Spinal cord (tissue), 10 donors: ENCODE measurements at places on chromosomes 4 and X. TPM values are rescaled to one million over a fixed set of nuclear protein-coding genes. Genes with fewer than 3 reads are reported as not detected.

DNA sequence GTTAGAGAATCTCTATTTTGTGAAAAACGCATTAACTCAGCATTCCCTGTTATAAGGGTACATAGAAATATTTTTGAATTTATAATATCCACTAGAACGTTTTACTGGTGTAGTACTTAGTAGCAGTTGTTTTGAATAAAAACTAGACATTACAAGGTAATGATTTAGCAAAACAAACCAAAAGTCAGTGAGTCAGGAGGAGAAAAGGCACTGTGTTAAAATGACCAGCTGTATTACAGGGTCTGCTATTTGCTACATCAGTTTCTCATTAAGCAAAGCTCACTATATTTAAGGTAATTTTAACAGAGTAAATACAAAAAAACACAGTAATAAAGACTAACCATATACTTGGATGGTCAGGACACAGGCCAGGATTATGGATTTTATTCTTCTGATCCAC lies 152.8 kb downstream of the RASL11B start:
- no peak for DNase-seq
- H3K36me3 ChIP-seq, result no peaks in the 10 kb centered on the region
- H3K27ac ChIP-seq, result no peak overlapping the region
- H3K4me3 ChIP-seq, result no peak overlapping the region
- H3K4me1 ChIP-seq, result no peaks in the 10 kb centered on the region

GRCh38 chrX:101744085-101744484 lies 84.4 kb upstream of the ARMCX2 start:
- no peak overlapping the region for H3K4me3 ChIP-seq
- H3K27ac ChIP-seq, result no peak overlapping the region
- H3K27me3 ChIP-seq, result peaks cover 4% of the 10 kb centered on the region
- no peak for DNase-seq
- no peaks in the 10 kb centered on the region for H3K4me1 ChIP-seq

GRCh38 chr4:82481506-82481840 lies 51.1 kb downstream of the ENOPH1 start:
- no peak for DNase-seq
- H3K36me3 ChIP-seq, result no peaks in the 10 kb centered on the region
- no peaks in the 10 kb centered on the region for H3K27me3 ChIP-seq
- H3K4me1 ChIP-seq, result no peaks in the 10 kb centered on the region
- H3K4me3 ChIP-seq, result no peak overlapping the region

GRCh38 chr4:105641845-105642244 lies 66.6 kb downstream of the INTS12 start:
- no peaks in the 10 kb centered on the region for H3K4me1 ChIP-seq
- H3K27ac ChIP-seq, result no peak overlapping the region

GRCh38 chr4:140603286-140603685 lies 34.5 kb upstream of the UCP1 start:
- no peak for DNase-seq
- no peak overlapping the region for H3K4me3 ChIP-seq
- no peak overlapping the region for H3K27ac ChIP-seq
- H3K27me3 ChIP-seq, result no peaks in the 10 kb centered on the region
- H3K4me1 ChIP-seq, result peaks cover 7% of the 10 kb centered on the region

GRCh38 chr4:109994415-109994827 lies 81.7 kb downstream of the EGF start:
- H3K36me3 ChIP-seq, result no peaks in the 10 kb centered on the region
- no peak overlapping the region for H3K4me3 ChIP-seq
- H3K4me1 ChIP-seq, result no peaks in the 10 kb centered on the region
- H3K27ac ChIP-seq, result no peak overlapping the region

GRCh38 chr4:38804654-38805295 lies at the start of gene TLR1:
Gene TLR1 (minus strand): TSS chr4:38804791. CDS start chr4:38798831, 5,960 bp downstream.
- peak within 1 kb of the TSS; percentile 14 for H3K4me3 ChIP-seq
- DNase-seq, result peak; percentile 13
- no peaks in the 10 kb centered on the region for H3K4me1 ChIP-seq
- H3K27me3 ChIP-seq, result no peaks in the 10 kb centered on the region

- H3K27ac ChIP-seq, result peak overlapping the region; percentile 65
- H3K4me3 ChIP-seq, result no peak overlapping the region
- peaks cover 8% of the 10 kb centered on the region for H3K4me1 ChIP-seq
- DNase-seq, result no peak
- no peaks in the 10 kb centered on the region for H3K27me3 ChIP-seq
These were observed 12.1 kb upstream of the RUFY3 start for GRCh38 chr4:70709611-70710205.

- H3K27me3 ChIP-seq, result no peaks in the 10 kb centered on the region
- H3K36me3 ChIP-seq, result no peaks in the 10 kb centered on the region
- H3K27ac ChIP-seq, result no peak overlapping the region
- no peaks in the 10 kb centered on the region for H3K4me1 ChIP-seq
- no peak overlapping the region for H3K4me3 ChIP-seq
These were observed 353.0 kb downstream of the IDS start for GRCh38 chrX:149151805-149152757.

- peak; percentile 1 for DNase-seq
- no peaks in the 10 kb centered on the region for H3K4me1 ChIP-seq
These were observed 4.0 kb downstream of the ITIH6 start for GRCh38 chrX:54794028-54794427.

DNA sequence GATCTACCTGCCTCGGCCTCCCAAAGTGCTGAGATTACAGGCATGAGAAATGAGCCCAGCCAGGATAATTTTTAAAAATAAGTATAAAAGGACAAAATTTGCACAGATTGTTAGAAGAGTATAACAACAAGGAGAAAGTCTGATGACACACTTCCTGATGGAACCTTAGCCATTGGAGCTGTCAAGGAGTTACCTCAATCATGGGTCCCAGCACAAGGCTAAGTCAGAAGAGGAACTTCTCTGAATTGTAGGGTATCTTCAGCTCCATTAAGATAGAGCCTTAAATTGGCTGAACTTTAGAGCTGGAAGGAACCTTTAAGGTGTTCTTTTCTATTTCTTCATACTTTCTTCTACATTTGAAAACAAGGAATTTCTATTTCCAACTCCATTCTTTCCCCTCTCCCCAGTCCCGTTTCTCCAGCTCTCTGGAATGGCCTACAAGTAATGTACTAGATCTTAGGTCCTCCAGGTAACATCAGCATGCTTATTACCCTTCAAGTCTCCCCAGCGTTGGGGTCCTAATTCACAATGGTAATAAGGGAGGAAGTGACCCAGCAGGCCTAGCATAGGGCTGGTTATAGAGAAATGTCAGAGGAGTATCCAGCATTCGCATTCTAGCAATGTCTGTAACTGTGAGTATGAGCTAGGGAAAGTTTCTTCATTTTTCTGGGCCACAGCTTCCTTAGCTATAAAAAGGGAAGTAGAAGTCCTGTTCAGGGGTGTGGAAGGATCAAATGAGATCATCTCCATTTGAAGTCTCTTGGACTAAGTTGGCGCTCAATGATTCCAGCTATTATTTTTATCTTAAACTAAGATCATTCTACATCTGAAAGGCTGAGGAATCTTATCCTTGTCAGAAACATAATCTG lies 18.5 kb upstream of the RBPJ start:
- H3K36me3 ChIP-seq, result no peaks in the 10 kb centered on the region
- no peak for DNase-seq
- H3K4me1 ChIP-seq, result no peaks in the 10 kb centered on the region
- no peak overlapping the region for H3K27ac ChIP-seq
- H3K4me3 ChIP-seq, result no peak overlapping the region
- no peaks in the 10 kb centered on the region for H3K27me3 ChIP-seq

DNA sequence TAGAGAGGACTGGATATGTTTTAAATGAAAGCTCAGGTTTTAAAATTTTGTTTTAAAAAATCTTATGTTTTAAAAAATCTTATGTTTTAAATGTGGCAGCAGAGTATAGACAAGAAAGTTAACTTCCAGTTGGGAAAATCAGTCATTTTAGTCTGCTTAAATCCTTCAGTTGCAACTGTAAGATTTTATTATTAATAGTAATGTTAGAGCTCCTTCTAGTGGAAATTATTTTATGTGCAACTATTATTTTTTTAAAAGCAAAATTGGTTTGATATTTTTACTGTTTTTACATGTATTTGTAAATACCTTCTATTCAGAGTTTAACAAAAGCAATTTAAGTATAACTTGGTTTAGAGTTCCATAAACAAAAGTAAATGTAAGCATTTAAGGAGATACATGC lies 8.5 kb upstream of the NUDT6 start:
- peaks cover 11% of the 10 kb centered on the region for H3K36me3 ChIP-seq
- H3K4me1 ChIP-seq, result no peaks in the 10 kb centered on the region
- no peaks in the 10 kb centered on the region for H3K27me3 ChIP-seq
- no peak overlapping the region for H3K27ac ChIP-seq
- peak; percentile 15 for DNase-seq

DNA sequence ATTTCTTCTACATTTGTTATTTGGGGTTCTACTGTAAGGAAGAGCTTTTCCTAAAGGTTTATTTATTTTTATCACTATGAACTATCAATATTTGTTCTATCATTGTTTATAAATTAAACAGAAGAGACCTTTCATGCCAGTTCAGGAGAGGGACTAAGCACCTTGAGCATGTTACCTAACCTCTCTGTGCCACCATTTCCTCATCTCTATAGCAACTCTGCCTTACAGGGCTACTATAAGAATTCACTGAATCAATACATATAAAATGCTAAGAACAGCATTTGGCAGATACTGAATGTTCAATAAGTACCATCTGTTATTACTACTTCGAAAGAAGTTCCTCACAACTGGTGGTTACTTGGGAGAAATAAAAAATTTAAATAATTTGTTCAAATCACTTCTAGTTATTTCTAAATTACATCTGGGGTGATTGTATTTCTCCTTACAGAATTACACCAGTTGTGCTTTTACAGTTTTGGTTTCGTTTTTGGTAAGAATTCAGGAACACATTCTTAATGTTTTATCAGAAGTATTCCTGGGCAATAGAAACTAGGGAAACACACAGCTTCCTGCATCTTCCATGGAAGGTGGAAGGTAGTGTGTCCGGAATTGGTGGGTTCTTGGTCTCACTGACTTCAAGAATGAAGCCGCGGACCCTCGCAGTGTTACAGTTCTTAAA lies 32.9 kb downstream of the EREG start:
- H3K27me3 ChIP-seq, result no peaks in the 10 kb centered on the region
- no peaks in the 10 kb centered on the region for H3K36me3 ChIP-seq
- H3K4me3 ChIP-seq, result no peak overlapping the region

GRCh38 chr4:101020956-101021355 lies 326.4 kb downstream of the PPP3CA start:
- no peak overlapping the region for H3K27ac ChIP-seq
- H3K27me3 ChIP-seq, result no peaks in the 10 kb centered on the region
- H3K4me1 ChIP-seq, result no peaks in the 10 kb centered on the region
- DNase-seq, result no peak
- no peak overlapping the region for H3K4me3 ChIP-seq

DNA sequence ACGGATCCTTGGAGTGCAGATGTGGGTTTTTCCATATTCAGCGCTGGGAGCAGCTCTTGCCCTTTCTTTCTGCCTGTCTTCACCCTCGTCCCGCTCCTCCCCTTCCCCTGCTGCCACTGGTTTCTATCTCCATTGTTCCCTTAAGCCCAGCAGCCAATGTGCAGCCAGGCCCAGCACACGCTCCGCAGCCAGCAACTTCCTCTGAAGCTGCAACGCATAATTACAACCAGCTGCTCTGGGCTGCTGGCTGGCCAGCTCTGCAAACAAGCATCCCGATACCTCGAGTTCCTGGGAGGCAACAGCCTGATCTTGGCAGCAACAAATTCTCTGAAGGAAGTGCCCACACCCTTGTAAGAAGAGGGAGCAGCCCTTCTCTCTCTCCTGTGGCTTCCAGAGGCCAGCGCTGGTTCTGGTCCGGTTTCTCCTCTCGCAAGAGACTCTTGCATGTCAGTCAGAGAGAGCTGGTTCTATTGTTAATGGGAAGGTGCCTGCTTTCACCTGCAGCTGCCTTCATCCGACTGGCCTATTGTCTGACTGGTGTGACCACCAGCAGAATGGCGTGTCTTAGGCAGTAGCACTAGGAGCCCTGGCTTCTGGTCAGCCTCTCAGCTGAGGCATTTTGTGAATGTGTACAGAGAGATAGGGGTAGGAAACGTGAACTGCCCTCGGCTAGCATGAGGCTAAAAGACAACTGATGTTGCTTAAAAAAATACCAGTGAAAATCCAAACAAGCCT lies 83.8 kb upstream of the MAML3 start:
- H3K4me3 ChIP-seq, result peak overlapping the region; percentile 21
- peaks cover 26% of the 10 kb centered on the region for H3K4me1 ChIP-seq
- DNase-seq, result peak; percentile 67
- no peaks in the 10 kb centered on the region for H3K27me3 ChIP-seq
- peak overlapping the region; percentile 88 for H3K27ac ChIP-seq
- no peaks in the 10 kb centered on the region for H3K36me3 ChIP-seq

- no peak for DNase-seq
- H3K36me3 ChIP-seq, result no peaks in the 10 kb centered on the region
- no peak overlapping the region for H3K4me3 ChIP-seq
- H3K27ac ChIP-seq, result no peak overlapping the region
- no peaks in the 10 kb centered on the region for H3K4me1 ChIP-seq
- no peaks in the 10 kb centered on the region for H3K27me3 ChIP-seq
These were observed 14.7 kb downstream of the UNC5C start for GRCh38 chr4:95534032-95534431.

DNA sequence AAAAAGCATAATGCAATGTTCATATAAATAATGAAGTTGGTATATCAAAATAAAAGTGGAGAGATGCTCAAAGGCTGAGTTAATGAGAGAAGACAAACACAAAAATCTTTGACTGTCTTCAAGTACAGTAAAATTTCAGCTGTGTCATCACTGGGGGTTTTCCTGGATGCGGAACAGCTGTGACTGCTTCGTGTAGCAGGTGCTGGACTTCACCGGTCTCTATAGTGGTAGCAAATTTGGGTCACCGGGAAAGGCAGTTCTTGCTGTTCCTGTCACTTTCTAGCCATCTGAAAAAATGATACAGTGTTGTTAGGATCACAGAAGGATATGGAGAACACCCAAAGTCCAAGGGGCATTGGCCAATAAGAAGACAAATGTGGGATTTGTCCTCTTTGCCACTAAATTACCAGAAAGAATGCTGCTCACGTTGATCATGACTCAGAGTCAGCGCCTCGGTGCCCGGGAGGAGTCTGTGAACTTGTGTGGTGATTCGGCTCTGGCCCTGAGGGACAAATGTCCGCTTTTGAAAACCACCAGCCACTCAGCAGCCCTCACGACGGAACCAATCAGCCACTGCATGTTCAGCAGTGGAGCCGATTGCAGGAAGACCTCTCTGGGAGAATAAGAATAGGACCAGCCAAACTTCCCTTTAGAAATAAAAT lies 230.1 kb upstream of the FAT1 start:
- H3K27ac ChIP-seq, result no peak overlapping the region
- no peak overlapping the region for H3K4me3 ChIP-seq
- DNase-seq, result no peak

DNA sequence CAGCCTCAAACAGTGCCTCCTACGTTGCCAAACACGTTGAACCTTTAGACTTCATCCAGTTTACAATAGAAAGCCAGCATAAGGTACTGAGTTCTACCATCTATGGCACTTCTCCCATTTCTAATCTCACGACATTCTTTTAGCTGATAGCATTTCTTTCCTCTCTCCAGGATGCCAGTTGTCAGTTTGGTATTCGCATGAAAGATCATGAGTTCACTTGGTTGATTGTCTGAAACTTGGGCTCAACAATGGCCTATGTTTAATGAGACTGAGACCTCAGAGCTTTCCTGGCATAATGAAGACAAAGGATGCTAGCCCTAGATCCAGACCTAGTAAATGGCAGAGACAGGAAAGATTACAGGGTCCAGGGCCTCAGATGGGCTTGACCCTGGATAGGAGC lies 69.2 kb upstream of the SPRY1 start:
- no peak overlapping the region for H3K4me3 ChIP-seq
- no peak for DNase-seq
- H3K36me3 ChIP-seq, result no peaks in the 10 kb centered on the region
- H3K27ac ChIP-seq, result no peak overlapping the region
- no peaks in the 10 kb centered on the region for H3K4me1 ChIP-seq

The TLR2 gene
- polyA plus RNA-seq, result 1.2 TPM

The OPRPN gene
- not detected for polyA plus RNA-seq

The HNRNPH2 gene
- 96.5 TPM for polyA plus RNA-seq

The BMPR1B gene
- 19.2 TPM for polyA plus RNA-seq

The BEX5 gene
- 137 TPM for polyA plus RNA-seq

The MAGEE1 gene
- polyA plus RNA-seq, result 37.0 TPM

The HTN3 gene
- polyA plus RNA-seq, result not detected
